ENCODE measurements at places on chromosomes 7 and 10.
A peak's percentile ranks its signal among the peaks of the same experiment; 100 is the strongest.

DNA sequence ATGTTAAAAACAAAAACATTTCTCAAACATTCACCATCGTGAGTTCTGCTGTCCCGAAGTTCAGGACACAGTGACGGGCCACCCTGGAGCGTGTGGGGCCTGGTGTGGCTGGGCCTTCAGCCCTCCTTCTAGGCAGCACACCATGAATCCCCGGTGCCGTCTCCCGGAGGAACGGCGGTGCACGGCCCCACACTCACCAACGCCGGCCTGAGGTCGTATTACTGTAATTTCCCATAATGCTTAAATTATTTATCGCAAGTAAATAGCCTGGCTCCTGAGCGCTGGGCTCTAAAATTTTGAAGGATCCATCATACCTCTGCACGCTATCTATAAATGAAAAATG, 1.4 kb downstream of the STK32C start:
- DNase-seq, result no peak

GRCh38 chr10:129771576-129771975, 192.5 kb downstream of the EBF3 start:
- no peak for DNase-seq

DNA sequence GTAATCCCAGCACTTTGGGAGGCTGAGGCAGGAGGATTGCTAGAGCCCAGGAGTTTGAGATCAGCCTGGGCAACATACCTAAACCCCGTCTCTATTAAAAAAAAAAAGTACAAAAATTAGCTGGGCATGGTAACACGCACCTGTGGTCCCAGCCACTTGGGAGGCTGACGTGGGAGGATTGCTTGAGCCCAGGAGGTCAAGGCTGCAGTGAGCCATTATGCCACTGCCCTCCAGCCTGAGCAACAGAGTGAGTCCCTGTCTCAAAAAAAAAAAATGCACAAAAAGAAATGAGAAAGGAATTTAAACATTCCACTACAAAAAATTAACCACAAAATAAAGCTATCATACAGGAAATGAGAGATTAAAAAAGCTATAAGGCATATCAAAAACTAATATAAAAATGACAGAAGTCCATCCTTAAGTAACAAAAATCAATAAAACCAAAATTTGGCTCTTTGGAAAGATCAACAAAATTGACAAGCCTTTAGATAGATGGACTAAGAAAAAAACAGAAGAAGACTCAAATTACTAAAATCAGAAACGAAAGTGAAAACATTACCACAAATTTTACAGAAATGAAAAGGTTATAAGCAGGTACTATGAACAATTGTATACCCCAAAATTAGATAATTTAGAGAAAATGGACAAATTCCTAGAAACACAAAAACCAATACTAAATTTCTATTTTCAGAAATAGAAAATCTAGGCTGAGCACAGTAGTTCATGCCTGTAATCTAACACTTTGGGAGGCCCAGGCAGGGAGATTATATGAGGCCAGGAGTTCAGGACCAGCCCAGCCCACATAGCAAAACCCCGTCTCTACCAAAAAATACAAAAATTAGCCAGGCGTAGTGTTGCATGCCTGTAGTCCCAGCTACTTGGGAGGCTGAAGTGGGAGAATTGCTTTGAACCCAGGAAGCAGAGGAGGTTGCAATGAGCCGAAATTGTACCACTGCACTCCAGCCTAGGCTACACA, 42.4 kb upstream of the NANOS1 start:
- no peak for DNase-seq

- DNase-seq, result no peak
Measured at GRCh38 chr7:157944051-157944450, 607.2 kb downstream of the DNAJB6 start.

- DNase-seq, result no peak
Measured at GRCh38 chr10:27561334-27561733, 57.2 kb downstream of the RAB18 start.

DNA sequence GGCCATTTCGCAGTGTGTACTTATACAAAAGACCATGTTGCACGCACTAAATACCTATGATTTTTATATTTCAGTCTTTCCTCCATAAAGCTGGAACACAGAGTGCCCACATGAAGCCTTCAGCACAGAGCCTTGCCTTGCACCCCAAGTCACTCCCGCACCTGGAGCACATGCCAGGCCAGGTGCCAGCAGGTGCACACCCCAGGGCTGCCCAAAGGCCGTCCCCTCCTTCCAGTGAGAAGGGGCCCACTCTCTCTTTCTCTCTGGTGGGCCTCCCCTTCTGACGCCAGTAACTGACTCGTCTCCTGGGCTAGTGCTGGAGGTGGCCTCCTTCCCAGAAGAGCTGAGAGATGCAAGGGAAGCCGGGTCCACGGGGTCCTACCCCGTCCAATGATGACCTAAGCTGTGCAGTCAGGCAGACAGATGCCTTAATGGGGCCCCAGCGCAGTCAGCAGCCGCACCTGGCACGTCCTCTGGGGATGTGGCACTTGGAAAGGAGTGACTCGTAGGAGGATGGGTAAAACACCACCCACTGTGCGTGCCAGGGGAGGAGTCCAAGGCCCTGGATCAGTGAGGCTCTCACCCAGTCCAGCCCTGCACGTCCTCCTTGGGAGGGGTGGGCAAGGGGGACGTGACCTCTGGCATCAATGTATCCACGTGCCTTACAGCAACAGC, 17.7 kb upstream of the SHH start:
- no peak for DNase-seq

- no peak for DNase-seq
Measured at GRCh38 chr7:155348806-155349205, 51.1 kb downstream of the INSIG1 start.

DNA sequence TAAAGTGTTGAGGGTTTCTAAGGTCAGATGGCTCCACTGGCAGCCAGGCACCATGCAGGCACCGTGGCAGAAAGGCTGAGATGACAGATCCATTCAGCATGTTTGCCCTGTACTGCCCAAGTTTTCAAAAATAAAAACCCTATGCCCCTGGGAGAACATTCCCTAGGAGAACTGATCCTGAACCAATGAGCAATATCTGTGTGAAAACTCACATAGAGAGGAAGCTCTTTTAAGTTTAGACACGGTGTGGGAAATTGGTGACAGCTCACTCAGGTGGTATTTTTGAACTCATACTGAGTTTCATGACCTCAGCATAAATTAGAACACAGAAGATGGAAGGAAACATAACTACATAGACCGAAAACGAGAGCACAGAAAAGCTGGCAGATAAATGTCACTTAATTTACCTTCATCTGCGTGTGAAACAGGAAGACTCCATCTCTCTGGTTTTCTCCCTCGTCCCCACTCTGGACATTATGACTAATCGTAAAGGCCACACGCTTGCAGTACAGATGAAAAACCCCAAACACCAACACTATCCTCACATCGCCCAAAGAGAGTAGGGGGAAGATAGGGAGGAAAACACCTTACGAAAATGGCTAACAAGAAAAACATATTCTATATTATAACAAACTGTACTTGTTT, 127.8 kb downstream of the ICA1 start:
- DNase-seq, result no peak

GRCh38 chr10:49138361-49138891, 4.6 kb upstream of the FAM170B start:
- DNase-seq, result no peak

GRCh38 chr10:105291571-105291970, 650.5 kb downstream of the SORCS3 start:
- no peak for DNase-seq

- no peak for DNase-seq
Measured at GRCh38 chr7:3238525-3239210, 62.4 kb upstream of the SDK1 start.

DNA sequence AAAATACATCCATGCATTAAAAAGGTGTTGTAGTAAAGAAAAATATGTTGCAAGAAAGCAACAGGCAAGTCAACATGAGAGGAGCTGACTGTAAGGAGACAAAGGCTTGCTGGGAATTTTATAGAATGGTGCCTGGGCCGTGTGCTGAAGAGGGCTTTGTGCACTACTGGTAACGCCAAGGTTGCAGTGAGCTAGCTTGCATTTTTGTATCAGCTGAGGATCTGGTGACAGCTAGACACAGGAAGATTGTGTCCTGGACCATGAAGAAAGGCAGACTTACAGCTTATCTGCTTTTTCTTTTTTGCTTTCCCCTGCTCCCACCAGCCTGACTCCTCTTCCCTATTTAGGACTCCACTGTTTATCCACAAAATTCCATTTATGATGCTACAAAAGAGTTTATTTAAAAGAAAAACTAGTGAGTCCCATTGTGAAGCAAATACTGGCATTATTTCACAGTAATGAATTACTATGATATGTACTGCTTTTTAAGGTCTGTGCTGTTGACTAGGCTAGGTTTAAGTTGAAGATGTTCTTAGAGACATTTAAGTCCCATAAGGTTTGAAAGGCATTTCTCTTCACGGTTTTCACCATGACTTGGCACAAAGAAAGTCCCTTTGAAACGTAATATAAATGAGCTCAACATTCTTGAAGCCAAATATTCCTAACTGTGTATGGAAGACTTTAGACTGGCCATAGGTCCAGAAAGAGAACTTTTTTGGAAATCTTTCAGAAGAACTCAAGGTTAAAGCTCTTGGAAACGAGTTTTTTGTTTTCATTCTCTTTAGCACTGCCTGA, 88.6 kb downstream of the SEC23IP start:
- DNase-seq, result no peak

- DNase-seq, result no peak
Measured at GRCh38 chr10:77592946-77593636, 44.5 kb downstream of the KCNMA1 start.

GRCh38 chr7:69502358-69502757, 95.9 kb upstream of the AUTS2 start:
- DNase-seq, result no peak

DNA sequence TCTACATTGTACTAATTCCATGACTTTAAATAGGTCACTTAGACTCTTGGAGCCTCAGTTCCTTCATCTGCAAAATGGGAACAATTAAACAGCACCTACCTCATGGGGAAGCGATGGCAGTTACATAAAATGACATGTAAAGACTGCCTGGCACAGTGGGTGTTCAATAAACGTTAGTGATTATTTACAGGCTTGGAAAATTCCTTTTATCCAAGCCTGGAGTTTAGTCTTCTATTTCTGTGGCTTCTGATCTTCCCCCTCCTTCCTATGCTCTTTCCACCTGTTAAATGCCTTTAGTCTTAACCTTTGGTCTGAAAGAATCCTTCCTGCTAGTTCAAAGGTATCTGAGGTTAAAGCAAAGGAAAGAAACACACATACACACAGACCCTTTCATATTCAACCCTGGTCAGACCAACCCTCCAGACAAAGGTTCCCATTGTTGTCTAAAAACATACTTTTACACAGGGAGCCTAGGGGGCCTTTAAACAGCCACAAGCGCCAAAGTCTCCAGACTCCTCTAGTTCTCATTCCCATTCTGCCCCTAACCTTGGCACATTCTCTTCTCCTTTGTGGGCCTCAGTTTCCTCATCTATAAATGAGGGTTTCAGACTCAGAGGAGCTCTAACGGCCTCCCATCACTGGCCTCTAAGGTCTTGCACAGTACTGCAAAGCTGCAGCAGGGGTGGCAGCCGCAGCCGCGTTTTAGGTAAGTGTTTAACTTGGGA, 21.4 kb downstream of the SORBS1 start:
- DNase-seq, result no peak

GRCh38 chr10:28503114-28503513, 29.8 kb upstream of the WAC start:
- DNase-seq, result peak; percentile 74

DNA sequence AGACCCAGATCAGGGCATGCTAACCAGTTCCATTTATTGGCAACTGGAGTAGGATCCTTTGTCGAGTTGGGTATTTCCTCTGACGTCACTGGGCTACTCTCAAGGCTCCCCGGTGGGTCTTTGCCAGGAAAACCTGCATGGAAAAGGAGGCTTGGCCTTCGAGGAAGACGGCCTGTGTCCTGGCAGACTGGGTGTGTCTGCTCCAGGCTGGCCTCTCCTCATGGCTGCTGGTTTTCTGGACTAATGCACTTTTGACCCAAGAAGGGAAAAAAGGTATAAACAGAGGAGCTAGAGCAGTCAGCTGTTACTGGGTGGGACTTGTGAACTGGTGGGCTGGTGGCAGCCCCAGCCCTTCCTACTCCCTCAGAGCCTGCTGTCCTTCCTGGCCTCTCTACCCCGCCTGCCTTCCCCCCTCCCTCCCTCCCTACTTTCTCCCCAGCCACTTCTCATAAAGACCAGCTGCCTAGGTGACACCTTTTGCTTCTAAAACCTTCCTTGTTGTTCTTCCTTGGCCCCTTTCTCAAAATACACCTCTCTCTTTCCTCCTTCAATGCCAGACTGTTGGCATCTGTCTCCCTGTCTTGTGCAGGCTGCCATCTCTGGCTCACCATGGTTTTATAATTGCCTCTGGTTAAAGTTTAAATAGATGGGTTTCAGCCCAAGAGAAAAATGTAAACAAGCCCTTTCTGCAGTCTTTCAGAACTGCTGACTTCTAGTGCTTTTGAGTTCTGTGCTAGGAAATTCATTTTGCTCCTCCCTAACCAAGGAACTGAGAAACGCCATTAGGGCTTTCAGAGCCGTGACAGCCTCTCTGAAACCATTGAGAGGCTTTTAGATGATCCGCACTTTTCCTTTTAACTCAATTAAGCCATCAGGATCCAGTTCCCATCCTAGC, 101.8 kb upstream of the MKLN1 start:
- no peak for DNase-seq

GRCh38 chr10:75099952-75100763, 11.3 kb upstream of the SAMD8 start:
- DNase-seq, result peak; percentile 31

DNA sequence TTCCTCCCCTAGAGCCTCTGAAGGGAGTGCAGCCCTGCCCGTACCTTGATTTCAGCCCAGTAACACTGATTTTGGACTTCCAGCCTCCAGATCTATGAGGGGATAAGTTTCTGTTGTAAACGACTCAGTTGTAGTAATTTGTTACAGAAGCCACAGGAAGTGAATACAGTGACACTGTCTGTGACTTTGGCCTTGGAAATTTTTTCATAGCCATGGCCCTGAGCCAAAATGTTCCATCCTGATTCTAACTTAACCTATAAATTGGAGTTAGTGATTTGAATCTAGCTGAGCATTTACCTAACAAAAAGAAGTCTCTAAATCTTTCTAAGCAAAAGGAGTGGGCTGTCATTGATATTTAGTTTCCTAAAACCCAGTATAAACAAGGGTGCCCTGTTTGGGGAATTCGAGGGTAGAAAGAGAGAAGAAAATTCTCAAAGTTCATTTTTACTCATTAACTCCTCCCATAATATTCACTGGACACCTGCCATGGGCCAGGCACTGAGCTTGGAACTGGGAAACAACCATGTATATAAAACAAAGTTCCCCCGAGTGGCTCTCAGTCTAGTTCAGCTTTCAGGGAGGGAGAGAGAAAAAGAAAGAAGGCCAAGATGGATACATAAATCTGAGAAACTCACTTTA, 162.3 kb downstream of the SKIDA1 start:
- DNase-seq, result no peak

All from NCI-H1694 (cell line).